ENCODE measurements at places on chromosomes 4 and X. TPM values are rescaled to one million over a fixed set of nuclear protein-coding genes. Genes with fewer than 3 reads are reported as not detected.

Gene ZMAT1
- total RNA-seq = 1.6 TPM

- H3K27me3 ChIP-seq = no peaks in the 10 kb centered on the region
- DNase-seq = no peak
- no peak overlapping the region for H3K27ac ChIP-seq
- peaks cover 8% of the 10 kb centered on the region for H3K4me1 ChIP-seq
- H3K4me3 ChIP-seq = no peak overlapping the region
- no peaks in the 10 kb centered on the region for H3K36me3 ChIP-seq
These were observed 43.1 kb upstream of the GPR78 start for GRCh38 chr4:8537041-8537461.

DNA sequence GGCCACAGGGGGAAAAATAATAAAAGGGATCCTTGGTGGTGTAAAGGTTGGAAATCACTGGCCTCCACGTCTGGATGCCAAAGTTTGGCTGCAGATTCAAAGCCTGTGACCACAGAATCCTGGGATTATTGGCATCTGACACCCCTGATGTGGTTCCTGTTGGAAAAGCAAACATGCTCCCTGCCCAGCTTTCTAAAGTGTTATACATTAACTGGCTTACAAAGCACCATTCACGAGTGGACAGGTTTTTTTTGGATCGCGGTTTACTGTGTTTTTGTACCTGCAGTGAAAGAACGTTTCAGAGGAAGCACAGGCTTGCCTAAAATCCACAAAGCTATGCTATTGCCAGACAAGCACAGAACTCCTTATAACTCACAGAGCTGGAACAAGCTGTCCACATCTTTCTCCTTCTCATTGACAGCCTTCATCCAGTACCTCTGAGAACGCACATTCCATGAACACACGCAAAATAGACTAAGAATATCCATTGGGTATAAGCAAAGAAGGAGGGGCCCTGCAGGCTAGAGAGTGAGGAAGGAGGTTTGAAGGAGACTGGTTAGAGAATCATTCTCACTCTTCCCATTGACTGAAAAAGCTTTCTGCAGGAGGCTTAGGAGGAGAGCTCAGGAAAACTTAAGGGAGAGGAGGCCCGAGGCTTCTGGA, 14.5 kb upstream of the CAPN6 start:
- no peak overlapping the region for H3K27ac ChIP-seq
- no peaks in the 10 kb centered on the region for H3K36me3 ChIP-seq
- no peaks in the 10 kb centered on the region for H3K4me1 ChIP-seq
- no peak for DNase-seq
- no peak overlapping the region for H3K4me3 ChIP-seq

DNA sequence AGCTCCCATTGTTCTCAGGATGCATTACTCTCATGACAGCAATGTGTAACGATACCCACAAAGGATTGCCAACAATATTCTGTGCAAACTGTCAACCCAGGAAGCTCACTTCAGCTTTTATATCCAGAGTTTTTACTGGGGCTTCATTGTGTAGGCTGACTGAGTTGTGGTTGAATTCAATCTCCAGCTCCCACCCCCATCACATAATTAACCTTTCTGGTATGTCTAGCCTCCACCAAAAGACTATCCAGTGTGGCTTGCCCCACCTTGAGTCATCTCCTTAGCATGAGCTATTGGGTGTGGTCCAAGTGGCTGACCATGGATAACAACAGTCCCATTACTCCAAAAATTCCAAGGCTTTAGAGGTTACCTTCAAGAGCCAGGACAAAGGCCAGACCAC, 17.7 kb upstream of the TAB3 start:
- H3K27me3 ChIP-seq = peaks cover 4% of the 10 kb centered on the region
- no peak for DNase-seq
- no peak overlapping the region for H3K4me3 ChIP-seq
- no peak overlapping the region for H3K27ac ChIP-seq
- H3K36me3 ChIP-seq = no peaks in the 10 kb centered on the region
- H3K4me1 ChIP-seq = peaks cover 11% of the 10 kb centered on the region

DNA sequence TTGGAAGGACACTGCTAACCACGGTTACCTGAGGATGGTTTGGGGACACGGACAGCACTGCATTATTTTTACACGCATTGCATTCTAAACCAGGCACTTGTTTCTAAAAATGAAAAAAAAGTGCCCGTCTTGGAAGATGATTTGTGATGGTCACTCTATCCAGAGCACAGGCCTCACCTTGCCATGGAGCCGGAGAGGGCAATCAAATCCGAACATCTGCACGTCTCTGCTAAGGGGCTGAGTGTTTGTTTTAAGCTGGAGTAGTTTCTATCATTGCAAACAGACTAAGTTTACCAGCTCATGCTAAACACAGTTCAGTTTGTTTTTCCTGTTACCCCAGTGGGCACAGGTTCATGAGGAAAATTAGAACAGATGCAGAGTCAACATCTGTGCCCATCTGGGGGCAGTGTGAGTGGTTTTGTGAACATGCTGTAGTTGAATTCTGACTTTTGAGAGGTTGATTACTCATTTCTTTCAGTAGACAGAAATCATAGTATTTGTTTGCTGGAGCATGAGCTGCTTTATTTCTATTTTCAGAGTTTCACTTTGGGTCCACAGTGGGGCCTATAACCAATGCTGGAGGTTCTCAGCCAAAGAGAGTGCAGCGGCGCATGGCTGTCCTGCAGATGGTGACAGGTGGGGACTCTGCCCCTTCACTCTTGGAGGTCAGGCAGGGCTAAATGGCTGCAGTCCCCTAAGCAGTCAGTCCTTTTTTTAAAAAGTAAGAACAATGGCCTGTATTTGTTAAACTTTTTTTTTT, 65.4 kb upstream of the ENPP6 start:
- peaks cover 68% of the 10 kb centered on the region for H3K4me1 ChIP-seq
- H3K27ac ChIP-seq = peak overlapping the region; percentile 95
- DNase-seq = peak; percentile 69
- peak overlapping the region; percentile 35 for H3K4me3 ChIP-seq
- H3K36me3 ChIP-seq = peaks cover 5% of the 10 kb centered on the region

Gene CLGN
- not detected for total RNA-seq
